AG04450 (cell line): ENCODE measurements at places on chromosomes 2 and 18.

GRCh38 chr18:73975266-73975665 is 172.4 kb downstream of the FBXO15 start:
- no peak for DNase-seq

DNA sequence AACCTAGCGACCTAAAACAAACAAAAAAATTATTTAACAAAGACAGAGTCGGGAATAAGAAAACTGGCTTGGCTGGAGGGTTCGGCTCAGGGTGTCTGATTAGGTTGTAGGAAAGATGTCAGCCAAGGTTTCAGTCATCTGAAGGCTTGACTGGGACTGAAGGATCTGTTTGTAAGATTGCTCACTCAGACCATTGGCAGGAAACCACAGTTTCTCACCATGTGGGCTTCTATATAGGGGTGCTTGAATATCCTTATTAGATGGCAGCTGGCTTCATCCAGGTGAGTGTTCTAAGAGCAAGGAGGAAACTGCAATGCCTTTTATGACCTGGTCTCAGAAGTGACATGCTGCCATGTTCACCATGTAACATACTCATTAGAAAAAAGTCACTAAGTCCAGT is 999 bp upstream of the IL36B start:
- no peak for DNase-seq

- DNase-seq = no peak
These were observed 5.3 kb upstream of the VPS4B start for GRCh38 chr18:63427558-63427957.

GRCh38 chr2:158034198-158034866 is 67.3 kb upstream of the UPP2 start:
- DNase-seq = no peak

DNA sequence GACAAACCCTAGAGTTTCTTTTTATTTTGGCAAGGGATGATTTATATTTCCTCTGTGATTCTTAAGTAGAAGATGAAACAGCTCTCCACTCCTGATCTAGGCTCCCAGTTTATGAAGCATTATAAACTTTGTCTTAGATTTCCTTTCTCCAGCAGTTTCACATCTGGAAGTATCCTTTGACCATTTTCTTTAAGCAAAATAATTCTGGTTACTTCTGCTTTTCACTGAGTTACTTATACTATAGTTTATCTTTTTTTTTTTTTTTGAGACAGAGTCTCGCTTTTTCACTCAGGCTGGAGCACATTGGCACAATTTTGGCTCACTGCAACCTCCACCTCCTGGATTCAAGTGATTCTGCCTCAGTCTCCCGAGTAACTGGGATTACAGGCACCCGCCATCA is 45.5 kb downstream of the KCMF1 start:
- no peak for DNase-seq

DNA sequence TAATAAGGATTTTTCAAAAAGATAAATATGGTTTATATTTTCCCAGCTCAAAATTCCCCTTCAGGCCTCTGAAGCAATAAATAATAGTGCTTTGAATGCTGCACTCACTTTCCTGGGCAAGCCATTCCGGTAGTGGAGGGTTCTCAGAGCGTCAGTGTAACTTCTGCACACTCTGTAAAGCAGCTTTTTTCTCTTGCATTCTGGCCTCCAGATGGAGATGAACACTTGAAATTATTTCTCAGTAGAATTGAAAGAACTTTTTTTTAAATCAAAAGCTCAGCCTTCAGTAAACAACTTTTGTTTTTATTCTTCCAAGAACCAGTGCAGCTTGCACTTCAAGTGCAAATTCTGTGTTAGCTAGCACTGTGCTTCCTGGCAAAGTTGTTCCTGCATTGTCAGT is 281.1 kb upstream of the RAB12 start:
- DNase-seq = no peak

GRCh38 chr2:237723602-237724001 is 75.0 kb upstream of the RBM44 start:
- no peak for DNase-seq

- no peak for DNase-seq
These were observed 446.1 kb downstream of the EIPR1 start for GRCh38 chr2:2931318-2932075.
